HEK293T (cell line): ENCODE measurements at places on chromosomes 13 and 19.

DNA sequence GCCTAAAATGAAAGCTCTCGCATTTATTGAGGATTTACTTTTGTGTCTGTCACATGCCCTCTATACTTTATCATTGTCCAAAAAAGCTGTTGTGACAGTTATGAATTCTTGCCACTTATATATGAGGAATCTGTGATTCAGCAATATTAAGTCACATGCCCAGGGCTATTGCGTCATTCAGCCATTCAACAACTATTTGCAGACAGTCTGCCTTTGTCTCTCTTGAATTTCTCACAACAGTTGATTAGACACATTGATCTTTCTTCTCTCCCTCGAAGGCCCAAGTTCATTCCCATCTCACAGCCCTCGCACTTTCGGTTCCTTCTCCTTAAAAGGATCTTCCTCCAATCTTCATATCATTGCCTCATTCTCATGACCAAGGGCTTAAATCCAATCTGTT lies 342.6 kb downstream of the MZT1 start:
- no peak for DNase-seq

DNA sequence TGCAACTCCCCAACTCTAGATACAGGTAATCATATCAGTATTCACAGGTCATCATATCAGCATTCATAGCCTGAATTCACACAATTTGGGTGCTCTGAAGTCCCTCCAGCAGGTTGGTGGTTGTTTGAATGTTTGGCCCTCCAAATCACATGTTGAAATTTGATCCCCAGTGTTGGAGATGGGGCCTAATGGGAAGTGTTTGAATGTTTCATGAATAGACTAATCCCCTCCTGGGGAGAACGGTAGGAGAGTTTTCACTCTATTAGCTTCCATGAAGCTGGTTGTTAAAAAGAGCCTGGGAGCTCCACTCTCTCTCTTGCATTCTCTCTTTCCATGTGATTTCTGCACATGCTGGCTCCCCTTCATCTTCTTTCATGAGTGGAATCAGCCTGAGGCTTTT lies 288.6 kb upstream of the PCDH9 start:
- DNase-seq, result no peak

- peak; percentile 12 for DNase-seq
These were observed 14.2 kb downstream of the OR7A17 start for GRCh38 chr19:14871619-14872230.

- no peak for DNase-seq
These were observed 1.0 kb upstream of the GTF2F1 start for GRCh38 chr19:6393983-6394412.

DNA sequence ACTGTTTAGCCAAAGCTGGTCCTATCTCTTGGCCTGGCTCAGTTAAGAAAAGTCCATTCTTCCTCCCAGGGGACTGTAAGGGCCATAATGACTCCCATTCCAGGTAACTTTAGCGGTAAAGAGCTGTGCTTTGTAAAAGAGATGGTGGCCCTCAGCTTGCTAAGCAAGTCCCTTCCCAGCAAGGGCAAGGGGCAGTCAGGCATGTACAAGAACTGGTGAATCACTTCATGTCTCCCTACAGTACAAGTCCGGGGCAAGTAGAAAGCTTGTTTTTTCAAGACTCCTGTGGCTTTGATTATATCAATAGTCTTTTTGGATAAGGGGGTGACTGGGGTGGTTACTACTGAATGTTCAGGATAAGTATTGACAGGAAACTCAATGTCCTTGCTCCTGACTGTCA lies 88.9 kb downstream of the SLC25A15 start:
- DNase-seq, result no peak

DNA sequence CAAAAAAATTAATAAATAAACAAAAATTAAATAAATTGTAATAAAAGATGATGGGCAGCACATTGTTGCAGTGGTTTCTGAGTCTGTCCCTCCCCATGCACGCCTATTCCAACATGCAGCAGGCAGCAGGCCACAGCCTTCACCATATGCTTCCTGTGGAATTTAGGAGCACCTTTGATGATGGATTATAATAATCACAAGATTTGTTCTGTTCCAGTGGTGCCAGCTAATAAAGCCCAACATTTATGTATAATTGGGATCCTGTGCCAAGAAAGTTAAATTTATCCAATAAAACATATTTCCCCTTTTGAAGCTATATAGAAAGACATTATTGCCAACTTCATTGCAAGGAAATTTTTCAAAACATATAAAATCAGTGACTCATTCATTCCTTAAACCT lies 328.6 kb downstream of the FGF14 start:
- no peak for DNase-seq

GRCh38 chr13:36072152-36072935 lies 58.8 kb downstream of the DCLK1 start:
- DNase-seq, result no peak

DNA sequence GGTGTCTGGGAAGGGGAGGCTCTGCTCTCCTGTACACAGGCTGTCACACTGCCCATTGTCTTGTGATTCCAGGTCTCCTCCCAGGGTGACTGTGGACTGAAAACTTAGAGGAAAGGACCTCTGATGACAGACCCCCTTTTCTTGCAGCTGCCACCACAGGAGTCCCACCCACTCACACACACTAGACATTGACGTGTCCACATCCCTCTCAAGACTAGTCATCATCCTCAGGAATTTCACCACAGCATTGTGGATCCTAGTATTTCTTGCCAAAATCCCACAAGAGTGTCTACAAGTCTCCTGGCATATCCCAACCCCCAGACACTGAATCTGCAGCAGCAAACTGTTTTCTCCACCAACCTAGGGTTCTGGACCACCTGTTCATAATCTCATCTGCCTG lies 5.3 kb downstream of the ZNF85 start:
- DNase-seq, result no peak

DNA sequence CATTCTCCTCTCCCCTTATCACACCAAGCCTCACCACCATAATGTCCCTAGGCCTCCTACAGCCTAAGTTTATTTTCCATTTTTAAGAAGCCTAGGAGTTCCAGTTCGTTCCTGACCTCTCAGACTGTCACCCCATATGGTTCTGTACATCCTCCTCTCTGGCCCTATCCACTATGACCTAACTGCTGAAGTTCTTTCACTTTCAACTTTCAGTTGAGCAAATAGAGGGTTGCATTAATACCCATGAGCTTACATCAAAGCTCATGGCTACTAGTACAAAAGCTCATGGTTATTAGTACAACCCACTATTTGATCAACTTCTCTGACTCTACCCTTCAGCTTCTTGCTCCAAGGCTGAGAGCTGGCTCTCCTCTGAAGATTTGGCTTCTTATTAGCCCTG lies 72.9 kb downstream of the FGF14 start:
- no peak for DNase-seq

- no peak for DNase-seq
These were observed 21.7 kb upstream of the SCEL start for GRCh38 chr13:77513719-77514335.

GRCh38 chr13:113536461-113537110 lies 46.1 kb upstream of the DCUN1D2 start:
- DNase-seq, result no peak

GRCh38 chr19:11921852-11922495 lies 2.9 kb upstream of the ZNF700 start:
- DNase-seq, result no peak

- DNase-seq, result no peak
These were observed 120.2 kb downstream of the RXFP2 start for GRCh38 chr13:31859571-31859970.

- DNase-seq, result peak; percentile 40
These were observed 67.4 kb downstream of the GGACT start for GRCh38 chr13:100520936-100521850.

DNA sequence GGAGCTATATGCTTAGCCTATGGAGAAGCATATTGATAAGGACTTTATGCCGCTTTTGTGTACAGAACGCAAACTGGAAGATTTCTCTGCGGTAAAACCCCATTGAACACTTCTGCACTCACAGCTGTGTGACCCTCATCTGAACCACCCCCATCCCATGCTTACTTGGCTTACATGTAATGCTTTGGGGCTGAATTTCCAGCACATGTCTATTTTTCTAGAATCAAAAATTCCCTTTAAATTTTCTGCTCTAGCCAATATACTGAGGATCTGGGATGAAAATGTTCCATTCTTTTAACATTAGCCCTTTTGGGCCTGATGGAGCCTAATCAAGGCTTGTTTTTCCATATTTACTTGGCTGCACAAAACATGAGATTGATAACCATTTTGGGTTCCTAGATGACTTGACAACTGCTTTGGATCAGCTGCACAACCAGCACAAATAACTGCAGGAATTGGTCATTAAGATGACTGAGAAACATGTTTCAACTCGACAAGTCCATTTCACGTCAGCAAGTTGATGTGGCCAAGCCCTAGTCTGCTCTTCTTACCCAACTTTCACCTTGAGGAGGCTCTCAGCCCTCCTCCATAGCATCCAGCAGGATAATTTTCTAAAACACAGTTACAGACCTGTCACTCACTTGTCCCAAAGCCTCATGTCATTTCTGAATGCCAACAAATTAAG lies 52.4 kb downstream of the TNFSF11 start:
- DNase-seq, result no peak

GRCh38 chr13:25753976-25754375 lies 297.8 kb downstream of the SHISA2 start:
- DNase-seq, result no peak

- DNase-seq, result no peak
These were observed 578.7 kb downstream of the DIAPH3 start for GRCh38 chr13:59584761-59585670.

DNA sequence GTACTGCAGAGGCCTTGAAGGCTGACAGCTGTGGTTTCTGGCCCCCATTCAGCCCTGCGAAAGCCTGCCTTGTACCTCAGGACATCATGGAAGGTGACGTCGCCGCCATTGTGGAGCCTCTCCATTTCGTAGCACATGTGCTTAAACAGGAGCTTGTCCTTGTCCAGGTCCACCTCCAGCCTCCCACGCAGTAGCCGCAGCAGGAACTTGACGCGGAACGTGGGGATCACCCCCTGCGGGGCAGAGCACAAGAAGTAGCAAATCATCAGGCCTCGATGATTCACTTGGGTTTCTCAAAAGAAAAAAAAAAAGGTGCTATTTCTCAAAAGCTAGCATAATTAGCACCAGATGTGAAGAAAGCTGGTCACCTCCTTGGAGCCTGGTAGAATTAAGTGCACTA lies 351.0 kb downstream of the NALCN start:
- no peak for DNase-seq
